ENCODE measurements at places on chromosomes 6 and 20.

DNA sequence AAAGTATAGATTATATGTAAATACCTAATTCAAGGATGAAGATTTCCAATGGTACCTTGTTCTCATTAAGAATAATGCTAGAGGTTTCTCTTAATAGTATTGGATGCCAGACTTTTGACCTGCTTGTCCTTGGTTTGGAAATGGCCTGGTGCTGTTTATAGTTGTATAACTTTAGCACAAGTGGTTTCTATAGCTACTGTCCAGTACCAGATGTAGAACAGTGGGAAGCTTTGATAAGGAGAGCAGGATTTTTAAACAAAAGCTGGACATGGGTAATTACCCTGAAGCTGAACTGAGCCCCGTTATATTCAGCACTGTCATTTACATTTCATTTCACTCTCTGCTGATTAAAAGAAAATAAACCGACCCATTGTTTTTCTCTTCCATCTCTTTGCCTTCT, 43.7 kb downstream of the TRMT11 start:
- DNase-seq = no peak

GRCh38 chr20:48807051-48807450, 20.7 kb downstream of the PREX1 start:
- no peak for DNase-seq

DNA sequence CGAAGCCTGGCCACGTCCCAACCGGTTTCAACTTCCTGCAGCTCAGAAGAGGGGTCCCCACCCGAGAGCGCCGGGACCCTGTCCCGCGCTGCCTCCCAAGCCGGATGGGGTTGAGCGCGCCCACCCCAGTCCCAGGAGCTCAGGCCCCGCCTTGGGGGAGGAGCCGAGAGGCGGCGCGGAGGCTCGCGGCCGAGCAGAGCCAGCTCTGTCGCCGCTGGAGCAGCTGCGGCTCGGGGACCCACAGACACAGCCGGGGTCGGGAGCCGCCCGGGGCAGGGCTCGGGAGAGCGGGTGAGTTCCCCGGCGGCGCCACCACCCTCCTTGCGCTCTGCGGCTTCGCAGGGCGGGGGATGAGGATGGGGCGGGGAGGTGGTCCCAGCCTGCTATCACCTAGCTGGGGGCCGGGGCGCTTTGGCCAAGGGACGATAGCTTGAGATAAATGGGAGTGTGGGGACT, at the start of gene PPP1R16B:
PPP1R16B (plus strand) TSS at position 196 of the 456 bp plus-strand sequence. CDS start 30,229 bp downstream, outside the sequence.
- peak; percentile 80 for DNase-seq

DNA sequence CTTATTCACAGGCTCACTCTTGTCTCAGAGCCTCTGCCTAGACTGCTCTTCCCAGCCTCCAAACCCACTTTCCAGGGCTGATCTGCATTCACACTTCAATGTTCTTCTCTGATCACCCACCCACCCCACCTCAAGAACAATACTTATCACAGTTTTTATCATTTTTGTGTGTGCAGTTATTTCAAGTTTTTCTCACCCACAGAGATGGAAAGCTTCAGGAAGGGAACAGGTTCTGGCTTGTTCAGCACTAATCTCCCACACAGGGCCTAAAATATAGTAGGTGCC, 160.9 kb downstream of the MRPL14 start:
- no peak for DNase-seq

GRCh38 chr20:34925341-34925740, 30.3 kb downstream of the GSS start:
- DNase-seq = no peak

- no peak for DNase-seq
These were observed 30.1 kb upstream of the IBTK start for GRCh38 chr6:82277686-82278085.

- no peak for DNase-seq
These were observed at the start of gene RGS17 for GRCh38 chr6:153131037-153131981. RGS17 (minus strand) TSS chr6:153131282; CDS start chr6:153044018, 87,264 bp downstream.
